T follicular helper cell (primary cell): ENCODE measurements at places on chromosomes 13 and 19.

GRCh38 chr13:108948251-108948671, 318.9 kb downstream of the MYO16 start:
- DNase-seq: no peak

DNA sequence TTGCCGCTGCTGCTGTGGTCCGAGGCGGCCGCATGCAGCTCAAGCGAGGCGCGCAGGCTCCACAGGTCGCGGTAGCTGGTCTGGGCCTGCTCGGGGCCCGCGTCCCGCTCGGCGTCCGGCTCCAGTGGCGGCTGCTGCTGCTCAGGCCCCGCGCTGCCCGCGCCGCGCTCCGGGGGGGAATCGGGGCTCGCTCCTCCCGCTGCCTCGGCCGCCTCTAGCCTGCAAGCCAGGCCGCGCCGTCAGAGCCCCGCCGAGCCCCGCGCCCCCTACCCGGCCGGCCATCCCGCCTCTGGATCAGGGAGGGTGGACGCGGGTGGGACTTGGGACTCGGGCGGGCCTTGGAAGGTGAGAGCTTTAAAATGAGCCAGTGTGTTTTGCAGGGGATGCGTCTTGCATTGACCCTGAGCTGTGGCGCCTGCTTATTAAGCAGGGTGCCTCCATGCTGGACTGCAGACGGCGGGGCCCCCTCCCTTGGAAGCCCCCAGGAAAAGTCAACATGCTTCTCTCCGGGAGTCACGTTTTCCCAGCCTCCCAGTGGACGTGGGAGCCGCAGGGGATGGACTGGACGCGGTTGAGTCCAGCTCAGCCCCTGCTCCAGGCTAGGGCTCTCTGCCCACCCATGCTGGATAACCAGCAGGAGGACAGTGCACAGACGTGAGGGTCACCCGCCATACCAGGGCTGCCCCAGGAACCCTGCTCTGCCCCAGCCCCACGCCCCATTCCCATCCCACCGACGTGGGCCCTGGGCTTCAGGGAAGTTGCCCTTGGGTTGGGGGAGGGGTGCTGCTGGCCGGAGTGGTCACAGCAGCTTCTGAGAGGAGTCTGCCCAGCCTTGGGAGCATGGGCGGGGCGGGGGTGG, 7.7 kb downstream of the CBARP start:
- DNase-seq: no peak

DNA sequence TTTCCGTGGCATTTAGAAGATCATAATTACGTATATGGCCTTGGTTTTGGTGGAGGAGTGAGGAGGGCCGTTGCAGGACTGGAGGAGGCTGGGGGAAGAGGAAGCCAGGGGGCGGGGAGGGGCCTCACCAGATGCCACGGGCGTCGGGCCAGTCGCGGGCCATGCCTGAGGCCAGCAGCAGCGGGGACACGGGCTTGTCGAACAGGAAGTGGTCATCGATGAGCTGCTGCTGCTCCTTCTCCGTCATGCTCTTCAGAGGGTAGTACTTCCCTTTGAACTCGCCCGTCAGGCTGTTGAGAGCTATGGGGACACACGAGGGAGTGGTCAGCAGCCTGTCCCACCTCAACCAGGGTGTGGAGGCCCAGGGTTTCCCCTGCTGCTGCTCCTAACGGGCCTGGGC, 11.1 kb downstream of the CKM start:
- DNase-seq: no peak

DNA sequence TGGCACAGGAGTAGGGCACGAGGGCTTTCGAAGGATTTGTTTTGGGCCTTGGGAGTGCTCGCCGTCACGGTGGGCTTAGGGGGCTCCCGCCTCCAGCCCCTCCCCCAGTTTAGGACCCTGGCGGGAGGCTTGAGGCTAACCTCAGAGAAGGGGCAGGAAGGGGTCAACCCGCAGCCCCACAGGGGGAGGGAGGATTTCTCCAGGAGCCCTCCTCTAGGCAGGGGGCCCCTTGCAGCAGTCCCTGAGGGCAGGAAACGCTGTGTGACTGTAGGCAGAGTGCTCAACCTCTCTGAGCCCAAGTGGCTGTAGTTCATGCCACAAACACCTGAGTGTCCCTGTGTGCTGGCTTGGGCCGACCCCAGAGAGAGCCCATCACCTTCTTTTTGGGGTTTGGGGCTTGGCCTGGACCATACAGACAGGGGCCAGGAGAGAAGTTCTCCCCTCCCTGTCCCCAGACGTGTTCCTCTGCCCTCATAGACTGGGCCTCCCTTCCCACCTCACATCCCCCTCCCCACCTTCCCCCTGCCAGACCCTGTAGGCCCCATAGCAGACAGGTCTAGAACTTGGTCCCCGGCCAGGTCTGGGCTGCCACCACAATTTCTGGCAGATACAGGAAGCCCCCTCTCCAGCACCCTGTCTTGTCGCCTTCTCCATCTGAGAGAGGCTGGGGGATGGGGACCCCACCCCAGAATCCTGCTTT, 8.1 kb downstream of the ISYNA1 start:
- DNase-seq: no peak

- peak; percentile 41 for DNase-seq
These were observed 1.6 kb downstream of the GATAD2A start for GRCh38 chr19:19406878-19407632.

DNA sequence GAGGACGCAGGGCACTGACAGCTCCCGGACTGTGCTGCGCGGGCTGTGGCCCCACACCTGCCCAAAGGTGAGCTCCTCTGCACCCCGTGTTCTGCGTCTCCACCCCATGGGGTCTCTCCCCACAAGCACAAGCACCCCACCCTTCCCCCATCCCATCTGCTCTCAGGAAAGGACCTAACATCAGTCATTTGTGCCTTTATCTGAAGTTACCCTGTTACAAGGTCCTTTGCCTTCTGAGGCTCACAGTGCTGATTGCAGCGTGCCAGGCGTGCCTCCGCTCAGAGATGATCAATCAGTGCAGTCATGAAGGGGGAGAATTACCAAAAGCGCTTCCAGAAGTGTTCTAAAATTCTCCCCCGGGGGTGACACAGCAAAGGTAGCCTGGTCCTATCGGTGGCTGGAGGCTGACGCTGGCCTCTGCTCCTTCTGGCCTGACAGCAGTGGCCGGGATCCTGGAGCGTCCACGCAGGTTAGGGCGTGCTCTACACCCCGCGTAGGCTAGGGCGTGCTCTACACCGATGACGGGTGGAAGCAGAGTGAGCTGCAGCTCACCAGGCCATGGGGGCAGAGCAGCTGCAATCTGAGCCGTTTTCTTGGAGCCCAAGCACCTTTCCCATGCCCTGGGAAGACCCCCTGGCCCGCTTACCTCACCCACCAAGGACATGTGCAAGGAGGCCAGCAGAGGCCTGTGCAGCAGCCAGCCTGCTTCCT, 84.7 kb upstream of the TM9SF2 start:
- DNase-seq: no peak
